ENCODE measurements at places on chromosomes 4 and X.

GRCh38 chr4:175540151-175540550, 271.9 kb downstream of the GPM6A start:
- DNase-seq: no peak

DNA sequence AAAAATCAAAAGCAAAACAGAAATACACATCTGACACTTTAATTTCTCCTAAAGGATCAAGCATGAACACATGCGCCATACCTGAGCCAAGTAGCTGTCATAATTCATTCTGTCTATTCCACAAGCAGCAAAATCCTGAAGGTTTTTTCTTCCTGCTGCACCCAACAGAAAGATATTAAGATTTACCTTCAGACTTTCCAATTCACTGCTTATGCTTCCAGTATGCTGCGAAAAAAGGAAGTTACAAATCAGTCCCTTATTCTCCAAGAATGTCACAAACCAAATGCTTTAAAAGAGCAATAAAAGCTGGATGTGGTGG, 29.2 kb upstream of the FGFBP2 start:
- DNase-seq: no peak

GRCh38 chrX:149004936-149005335, 500.2 kb downstream of the IDS start:
- DNase-seq: no peak

DNA sequence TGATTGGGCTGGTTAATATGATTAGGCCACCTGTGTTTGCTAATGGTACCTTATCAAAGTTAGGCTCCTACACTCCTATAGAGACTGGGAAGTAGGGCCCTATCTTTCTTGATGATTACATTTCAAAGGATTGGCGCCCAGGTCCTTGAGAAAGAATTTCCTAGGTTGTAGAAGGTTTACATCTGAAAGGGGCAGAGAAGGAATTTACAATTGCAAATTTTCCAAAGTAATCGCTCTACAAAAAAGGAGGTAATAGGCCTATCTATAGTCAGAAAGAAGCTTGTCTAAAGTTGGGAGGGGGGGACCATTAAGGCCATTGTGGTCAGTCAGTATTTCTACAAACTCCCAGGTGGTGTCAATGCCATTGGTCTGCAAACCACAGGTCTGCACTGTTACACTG, 638.4 kb downstream of the IL1RAPL1 start:
- no peak for DNase-seq

DNA sequence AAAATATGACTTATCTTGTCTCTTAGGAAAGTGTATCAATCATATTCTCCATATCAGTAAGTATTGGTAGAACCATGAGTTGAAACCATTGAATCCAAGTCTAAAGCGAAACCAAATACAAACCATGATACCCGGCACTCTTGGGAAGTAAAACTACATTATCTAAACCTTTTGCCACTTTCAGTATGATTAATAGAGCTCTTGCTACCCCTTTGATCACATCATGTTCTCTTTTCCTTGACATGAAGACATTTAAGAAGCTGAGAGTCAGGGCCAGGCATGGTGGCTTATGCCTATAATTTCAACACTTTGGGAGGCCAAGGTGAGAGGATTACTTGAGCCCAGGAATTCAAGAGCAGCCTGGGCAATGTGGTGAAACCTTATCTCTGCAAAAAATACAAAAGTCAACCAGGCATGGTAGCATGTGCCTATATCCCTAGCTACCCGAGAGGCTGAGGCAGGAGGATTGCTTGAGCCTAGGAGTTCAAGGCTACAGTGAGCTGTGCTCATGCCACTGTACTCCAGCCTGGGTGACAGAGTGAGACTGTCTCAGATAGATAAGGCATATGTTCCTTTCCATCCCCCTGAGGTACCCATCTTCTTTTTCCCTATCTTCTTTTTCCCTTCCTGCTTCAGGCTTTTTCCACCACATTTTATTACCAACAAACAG, 45.4 kb downstream of the CEP135 start:
- DNase-seq: no peak
